Right forelimb (tissue), 1 donor: ENCODE measurements at places on chromosomes 12 and 14.

DNA sequence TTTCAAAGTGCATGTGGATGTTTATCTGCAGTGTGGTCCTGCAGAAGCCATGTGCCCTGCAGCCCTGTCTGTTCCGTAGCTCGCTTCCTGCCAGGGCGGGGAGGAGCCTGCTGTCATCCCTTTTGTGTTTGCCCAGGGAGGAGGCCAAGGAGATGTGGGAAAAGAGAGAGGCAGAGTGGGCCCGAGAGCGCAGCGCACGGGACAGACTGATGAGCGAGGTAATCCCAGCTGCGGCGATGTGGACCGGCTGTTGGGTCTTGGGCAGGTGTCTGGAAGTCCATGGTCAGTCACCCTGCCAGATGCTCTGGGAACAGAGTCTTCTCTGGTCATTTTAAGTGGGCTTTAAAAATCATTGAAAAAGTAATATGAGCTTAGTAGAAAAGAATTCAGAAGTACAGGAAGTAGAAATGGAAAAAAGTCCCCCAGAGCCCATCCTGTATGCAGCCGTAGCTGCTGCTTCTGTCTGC, 12.8 kb downstream of the TCHP start:
- DNase-seq, result peak; percentile 56

GRCh38 chr14:29892327-29892726, 35.3 kb downstream of the PRKD1 start:
- no peak for DNase-seq

DNA sequence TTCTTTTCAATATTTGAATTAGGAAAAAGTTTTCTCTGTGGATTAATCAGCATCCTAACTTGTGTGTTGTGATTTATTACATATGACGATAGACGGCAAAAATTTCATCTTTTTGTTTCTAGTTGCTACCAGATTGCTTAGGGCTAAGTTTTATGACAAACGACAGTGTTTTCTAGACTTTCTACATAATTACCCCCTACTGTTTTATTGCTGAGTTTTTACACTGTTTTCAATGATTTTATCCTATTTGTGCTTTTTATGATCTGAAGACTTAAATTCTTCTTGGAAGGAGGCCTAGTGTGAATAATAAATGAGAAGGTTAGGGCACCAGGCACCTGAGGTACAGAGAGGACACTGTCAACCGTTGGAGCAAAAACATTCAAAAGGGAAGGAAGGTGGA, 88.1 kb downstream of the TXNDC16 start:
- DNase-seq, result no peak

GRCh38 chr12:56087220-56087619, 7.3 kb downstream of the ERBB3 start:
- no peak for DNase-seq

DNA sequence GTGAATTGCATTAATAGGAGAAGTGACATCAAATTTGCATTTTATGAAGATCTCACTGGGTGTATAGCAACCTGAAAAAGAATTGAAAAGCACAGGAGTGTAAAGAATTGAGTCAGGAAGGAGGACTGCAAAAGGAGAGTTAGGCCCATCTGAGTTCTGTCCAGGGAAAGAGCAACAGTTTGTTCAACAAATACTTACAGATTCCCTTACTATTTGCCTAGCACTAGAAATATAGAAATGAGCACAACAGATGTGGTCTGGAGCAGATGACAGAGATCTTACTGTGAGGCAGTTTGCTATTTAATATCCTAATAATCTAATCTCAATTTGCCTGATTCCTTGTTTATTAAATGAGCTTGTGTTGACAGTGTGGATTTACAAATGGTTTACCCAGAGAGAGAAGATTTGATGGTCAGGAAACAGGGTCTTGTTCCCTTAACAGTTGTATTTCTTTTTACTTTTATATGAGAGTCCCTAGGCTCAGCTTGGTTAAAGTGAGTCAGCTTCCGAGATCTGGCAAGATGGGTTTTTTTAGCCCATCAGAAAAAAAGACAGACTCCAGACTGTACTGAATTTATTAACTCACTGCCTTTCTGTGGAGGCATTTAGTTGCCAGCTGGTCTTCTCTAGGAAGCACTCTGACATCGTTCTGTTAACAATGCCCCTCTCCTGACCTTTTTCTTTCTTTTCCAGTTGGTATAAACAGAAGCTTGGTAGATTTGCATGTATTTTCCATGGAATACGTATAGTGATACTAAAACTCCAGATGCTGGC, 229.7 kb downstream of the TTC6 start:
- DNase-seq, result no peak

- no peak for DNase-seq
Measured at GRCh38 chr14:38870296-38870836, 232.7 kb downstream of the SEC23A start.

GRCh38 chr12:21248679-21249078, 86.0 kb downstream of the SLCO1A2 start:
- no peak for DNase-seq

DNA sequence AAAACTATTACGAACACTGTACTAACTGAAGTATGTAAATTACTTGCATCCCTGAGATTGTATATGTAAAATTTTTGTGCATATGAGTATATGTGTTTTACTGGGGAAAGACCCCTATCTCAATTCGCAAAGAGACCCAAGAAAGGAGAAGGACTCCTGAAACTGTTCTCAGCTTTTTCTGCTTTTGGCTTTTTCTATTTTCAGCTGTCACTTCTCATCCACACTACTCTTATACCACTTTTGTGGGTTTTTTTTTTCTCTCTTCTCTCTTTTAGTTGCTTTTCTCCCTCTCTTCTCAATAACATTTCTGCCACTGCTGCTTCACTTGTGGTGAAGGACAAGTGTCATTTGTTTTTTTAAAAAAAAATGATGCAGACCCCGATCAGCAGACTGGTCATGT, 39.8 kb downstream of the NIN start:
- DNase-seq, result no peak

DNA sequence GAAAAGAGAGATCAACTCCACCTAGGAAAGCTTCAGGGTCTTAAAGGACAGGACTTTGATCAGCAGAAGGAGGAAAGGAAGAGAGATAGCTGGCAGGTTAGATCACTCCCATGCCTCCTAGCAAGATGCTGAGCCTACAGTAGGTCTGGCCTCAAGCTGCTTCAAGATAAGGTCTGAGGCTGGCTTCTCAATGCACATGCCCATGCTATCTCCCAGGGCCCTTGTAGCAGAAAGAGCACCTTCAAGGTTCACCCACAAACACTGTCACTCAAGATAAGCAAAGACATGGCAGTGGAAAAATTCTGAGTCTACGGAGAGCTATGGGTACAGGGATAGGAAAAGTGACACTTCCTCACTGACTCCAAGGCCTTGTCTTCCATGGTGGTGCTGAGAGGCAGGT, 14.3 kb downstream of the REM2 start:
- no peak for DNase-seq

GRCh38 chr14:77478796-77479195, 19.8 kb downstream of the ISM2 start:
- no peak for DNase-seq

DNA sequence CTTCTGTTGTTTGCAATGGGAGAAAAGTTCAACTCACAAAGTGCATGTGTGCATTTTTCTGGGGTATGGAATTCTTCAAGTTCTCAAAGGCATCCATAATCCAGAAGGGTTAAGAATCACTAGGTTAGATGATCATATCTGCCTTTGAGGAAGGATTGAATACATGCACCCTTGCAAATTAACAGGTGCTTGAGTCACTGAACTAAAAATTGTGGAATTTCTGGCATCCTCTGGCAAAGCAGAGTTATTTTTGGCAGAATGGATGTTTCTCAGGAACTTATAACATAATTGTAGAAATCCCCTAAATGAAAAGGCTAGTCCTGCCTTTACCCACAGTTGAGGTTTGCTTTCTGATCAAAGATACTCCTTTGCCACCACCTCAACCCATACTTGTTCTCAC, 136.5 kb upstream of the DYRK2 start:
- DNase-seq, result no peak

GRCh38 chr12:81245907-81246570, 168.2 kb downstream of the ACSS3 start:
- no peak for DNase-seq

GRCh38 chr14:38367922-38368321, 112.0 kb upstream of the CLEC14A start:
- no peak for DNase-seq

- DNase-seq, result no peak
Measured at GRCh38 chr12:6923003-6923732, 4.6 kb upstream of the ATN1 start.

DNA sequence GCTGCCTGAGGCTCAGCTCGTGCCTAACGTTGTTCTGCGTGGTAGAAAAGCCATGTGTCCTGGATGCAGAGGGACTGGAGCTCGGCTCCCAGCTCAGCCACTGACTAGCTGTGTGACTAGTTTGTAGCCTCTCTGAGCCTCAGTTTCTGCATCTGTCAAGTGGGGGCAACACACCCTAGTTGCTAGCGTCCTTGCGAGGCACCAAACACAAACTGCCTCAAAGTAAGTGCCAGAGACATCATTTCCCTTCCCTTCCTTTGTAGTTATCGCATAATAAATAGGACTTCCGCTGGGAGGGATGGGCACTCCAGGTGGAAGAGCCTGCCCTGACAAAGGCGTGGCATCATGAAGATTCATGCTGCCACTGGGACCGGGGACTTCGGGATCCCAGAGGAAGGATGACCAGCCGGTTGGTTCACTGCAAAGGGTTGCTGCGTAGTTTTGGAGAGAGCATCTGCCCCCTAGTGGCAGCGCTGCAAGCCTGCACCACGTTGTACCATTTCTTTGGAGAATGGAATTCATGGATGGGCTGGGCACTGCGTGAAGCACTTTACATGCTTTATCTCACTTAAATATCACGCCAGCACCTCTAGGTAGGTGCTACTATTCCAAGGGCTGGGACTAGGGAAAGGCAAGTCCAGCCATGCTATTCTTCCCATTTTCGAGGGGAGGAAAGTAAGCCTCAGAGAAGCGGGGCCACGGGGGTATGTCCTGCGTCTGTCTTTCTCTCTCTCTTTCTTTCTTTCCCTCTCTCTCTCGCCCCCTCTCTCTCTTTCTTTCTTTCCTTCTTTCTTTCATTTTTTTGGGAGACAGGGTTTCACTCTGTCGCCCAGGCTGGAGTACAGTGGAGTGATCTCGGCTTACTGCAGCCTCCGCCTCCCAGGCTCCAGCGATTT, 4.6 kb downstream of the CCDC197 start:
- DNase-seq, result peak; percentile 68

DNA sequence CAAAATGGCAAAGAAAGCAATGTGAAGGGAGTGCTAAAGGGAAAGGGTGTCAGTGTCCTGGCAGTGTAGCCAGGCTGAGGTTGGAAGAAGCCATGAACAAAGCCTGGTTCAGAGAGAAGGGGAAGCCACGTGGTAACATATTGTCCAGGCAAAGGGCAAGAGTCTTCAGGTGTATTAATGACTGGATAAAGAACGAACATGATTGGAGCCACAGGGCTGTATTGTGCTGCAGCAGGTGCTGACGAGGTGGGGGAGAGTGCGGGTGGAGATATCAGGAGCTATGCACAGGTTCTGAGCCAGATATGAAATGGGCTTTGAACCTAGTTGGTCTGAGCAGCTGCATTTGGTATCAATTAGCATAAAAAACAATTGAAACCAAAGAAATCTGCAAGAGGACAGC, 18.6 kb upstream of the EMP1 start:
- DNase-seq, result no peak
